ENCODE measurements at places on chromosomes 6 and 20. TPM values are rescaled to one million over a fixed set of nuclear protein-coding genes. Genes with fewer than 3 reads are reported as not detected.
A peak's percentile ranks its signal among the peaks of the same experiment; 100 is the strongest.

Gene SIRPG
- total RNA-seq: 3.4 TPM

DNA sequence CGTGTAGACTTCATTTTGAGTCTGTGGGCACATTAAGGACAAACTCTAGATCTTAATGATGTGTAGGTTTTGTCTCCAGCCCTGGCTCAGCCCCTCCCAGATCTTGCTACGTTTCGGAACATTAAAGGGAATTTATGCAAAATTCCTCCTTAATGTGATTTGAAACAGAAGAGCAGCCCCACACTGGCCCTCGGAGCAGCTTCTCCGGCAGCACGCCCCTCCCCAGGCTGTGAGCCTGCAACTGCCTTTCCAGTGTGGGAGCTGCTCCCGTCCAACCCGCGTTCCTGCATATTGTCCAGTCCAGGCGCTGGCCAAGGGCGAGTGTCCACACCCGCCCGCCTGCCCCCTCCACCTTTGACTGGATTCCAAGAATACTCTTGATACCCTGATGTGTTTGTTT, 257.2 kb downstream of the TAF4 start:
- peak; percentile 45 for DNase-seq

DNA sequence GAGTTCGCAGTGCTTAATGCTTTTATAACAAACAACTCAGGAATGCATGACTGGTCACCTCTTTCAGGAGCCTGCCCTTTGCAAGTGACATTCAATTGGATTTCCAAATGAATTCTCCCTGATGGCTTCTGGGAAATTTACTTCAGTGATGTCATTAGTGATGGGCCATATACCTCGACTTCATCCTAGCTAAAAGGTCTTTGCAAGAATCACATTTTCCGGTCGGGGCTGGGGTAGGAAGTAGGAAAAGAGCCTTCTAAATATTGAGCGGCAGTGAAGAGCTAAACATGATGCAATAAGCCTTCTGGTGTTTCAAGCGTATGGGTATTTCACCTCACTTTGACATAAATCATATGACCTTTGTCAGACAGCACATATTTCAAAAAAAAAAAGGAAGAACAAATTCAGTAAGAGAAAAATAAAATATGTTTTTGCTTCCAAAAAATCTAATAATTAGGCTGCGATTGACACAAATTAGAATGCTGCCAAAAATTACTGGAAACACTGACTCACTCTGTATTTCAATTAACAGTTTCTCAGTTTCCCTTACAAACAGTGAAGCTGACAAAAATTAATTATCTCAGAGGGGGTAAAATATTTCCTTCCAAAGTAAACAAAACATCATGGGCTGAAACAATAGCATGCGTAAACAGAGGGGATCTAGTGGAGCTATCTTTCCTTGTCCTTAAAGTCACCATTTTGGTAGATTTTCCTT, 39.8 kb downstream of the ADTRP start:
- DNase-seq: no peak

GRCh38 chr20:57218489-57218888, 48.0 kb downstream of the BMP7 start:
- DNase-seq: no peak

- DNase-seq: no peak
Measured at GRCh38 chr6:63897459-63897858, 261.9 kb downstream of the PHF3 start.

DNA sequence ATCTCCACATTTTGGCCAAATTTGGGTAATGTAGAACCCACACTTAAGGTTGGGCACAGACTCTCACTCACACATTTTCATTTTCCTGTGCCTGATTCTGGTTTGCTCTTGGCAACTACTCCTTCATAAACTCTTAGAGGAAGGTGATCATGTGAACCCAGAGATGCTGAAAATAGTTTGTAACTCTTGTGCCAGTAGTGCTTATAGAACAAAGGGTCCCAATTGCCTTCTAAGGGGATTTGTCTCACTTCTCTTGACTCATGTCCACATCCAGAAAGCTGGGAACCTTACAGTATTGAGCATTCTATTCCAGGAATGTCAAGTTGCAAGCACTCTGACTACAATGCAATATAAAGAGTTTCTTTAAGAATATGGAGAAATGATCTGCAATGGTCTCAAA, 62.0 kb upstream of the TASP1 start:
- DNase-seq: no peak

DNA sequence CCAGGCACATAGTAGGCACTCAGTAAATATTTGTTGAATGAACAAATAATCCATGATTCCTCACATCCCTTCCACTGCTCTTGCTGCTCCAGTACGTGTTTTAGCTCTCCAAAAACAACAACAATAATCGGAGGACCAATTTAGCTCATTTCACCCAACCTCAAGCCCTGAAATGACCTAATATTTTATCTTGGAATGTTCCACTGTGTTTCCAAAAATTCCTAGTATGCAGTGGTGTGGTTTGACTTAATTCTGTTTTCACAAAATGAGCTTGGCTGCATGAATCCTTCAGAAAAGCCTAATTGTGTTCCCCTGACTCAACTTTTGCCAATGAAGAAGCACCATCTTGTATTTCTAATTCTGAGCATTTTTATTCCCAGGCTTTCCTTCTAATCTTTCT, 168.0 kb upstream of the PHACTR1 start:
- no peak for DNase-seq

DNA sequence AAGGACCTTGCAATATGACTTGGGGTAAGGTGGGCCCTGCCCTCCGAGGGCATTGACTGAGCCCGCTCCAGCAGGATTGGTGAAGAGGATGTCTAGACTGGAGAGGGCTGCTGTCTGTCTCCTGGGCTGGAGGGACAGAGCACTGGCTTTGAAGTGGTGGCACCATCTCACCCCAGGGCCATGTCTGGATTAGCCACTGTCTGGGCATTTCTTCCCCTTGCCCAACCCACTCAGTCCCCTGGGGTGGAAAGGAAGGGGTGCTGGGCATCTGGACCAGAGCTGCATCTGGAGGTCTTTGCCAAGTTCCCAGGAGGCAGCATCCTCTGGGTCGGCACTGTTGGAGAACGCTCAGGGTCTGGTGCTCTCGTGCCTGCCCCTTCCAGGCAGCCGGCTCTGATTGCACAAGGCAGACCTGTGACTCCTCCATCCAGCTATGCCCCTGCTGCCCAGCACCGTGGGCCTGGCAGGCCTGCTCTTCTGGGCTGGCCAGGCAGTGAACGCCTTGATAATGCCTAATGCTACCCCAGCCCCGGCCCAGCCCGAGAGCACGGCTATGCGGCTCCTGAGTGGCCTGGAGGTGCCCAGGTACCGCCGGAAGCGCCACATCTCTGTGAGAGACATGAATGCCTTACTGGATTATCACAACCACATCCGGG, at the start of gene R3HDML:
R3HDML (plus strand) TSS at position 319 of the 656 bp plus-strand sequence; CDS start at position 434, 115 bp downstream.
- DNase-seq: no peak

DNA sequence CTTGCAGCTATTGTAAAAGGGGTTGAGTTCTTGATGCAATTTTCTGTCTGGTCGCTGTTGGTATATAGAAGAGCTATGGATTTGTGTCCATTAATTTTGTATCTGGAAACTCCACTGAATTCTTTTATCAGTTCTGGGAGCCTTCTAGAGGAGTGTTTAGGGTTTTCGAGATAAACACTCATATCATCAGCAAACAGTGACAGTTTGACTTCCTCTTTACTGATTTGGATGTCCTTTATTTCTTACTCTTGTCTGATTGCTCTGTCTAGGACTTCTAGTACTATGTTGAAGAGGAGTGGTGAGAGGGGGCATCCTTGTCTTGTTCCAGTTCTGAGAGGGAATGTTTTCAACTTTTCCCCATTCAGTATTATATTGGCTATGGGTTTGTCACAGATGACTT, 120.8 kb upstream of the SSTR4 start:
- no peak for DNase-seq

GRCh38 chr6:159772196-159772595, 10.4 kb downstream of the ACAT2 start:
- DNase-seq: no peak

DNA sequence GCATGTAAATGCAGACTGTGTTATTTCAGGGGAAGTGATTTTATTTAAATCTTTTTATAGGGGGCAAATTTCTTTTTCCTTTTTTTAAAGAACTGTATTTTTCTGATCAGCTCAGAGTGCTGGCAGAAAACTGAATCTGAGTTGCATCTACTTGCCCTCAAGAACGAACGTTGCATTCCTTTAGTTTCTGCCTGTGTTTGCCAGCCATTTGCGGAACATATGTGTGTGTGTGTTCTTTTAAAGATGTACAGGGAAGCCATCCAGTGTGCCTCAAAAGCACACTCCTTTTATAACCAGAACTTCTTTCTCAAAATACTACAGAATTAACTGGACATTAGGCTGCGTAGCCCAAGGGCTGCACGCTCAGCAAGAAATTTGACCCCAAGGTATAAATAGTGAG, 25.8 kb upstream of the INSM1 start:
- no peak for DNase-seq

DNA sequence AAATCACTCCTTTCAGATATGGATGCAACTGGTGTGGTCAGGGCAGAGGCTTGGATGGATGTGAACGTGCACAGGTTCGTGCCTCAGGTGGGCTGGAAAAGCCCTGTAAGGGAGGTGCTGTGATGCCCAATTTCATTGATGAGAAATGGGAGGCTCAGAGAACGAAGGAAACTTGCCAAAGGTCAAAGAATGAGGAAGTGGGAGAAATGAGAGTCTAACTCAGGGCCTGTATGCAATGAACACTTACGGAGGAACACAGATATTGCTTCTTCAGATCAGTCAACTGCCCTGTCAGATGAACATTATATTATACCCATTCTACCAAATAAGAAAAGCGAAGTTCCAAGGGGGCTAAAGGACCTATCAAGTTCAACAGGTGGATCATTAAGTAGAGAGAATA, 134.7 kb downstream of the RCAN2 start:
- DNase-seq: no peak

- DNase-seq: peak; percentile 67
Measured at GRCh38 chr6:30800871-30801270, 56.5 kb upstream of the IER3 start.

GRCh38 chr6:7154341-7155139, 46.8 kb downstream of the RREB1 start:
- no peak for DNase-seq

DNA sequence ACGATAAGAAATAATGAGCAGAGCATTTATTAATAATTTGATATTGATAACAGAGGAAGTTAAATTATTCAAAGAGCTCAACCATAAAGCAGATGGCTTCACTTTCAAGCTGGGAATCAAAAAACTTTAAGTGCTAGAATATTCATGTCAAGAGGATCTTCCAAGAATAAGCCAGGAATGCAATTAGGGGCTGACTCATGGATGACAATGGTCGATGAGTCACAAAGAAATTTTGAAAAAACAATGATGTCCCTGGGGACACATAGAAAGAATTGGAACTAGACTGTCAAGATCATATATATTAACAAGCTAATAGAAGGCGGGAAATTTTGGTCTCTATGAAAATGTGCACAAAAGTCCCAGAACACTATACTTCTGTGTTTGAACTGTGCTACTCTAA, 304.1 kb downstream of the LAMA2 start:
- no peak for DNase-seq

DNA sequence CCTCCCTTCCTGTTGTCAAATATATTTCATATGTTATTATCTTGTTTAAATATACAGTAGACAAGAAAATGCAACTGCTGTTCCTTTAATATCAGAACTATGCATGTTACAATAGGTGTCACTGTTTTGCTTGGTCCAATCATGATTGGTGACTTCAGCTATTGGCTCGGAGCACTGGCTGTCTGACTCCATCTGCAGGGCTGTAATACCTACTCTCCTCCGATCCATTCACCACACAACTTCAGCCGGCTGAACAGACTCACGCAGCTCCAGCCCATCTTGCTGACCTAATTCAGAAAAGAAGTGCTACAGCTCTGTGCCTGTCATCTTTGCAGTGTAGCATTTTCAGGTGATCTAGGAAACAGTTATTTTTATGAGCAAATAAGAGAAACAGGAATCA, at the start of gene BTBD3:
BTBD3 (plus strand) TSS at position 231 of the 400 bp plus-strand sequence. CDS start 383 bp downstream, outside the sequence.
- peak; percentile 59 for DNase-seq

DNA sequence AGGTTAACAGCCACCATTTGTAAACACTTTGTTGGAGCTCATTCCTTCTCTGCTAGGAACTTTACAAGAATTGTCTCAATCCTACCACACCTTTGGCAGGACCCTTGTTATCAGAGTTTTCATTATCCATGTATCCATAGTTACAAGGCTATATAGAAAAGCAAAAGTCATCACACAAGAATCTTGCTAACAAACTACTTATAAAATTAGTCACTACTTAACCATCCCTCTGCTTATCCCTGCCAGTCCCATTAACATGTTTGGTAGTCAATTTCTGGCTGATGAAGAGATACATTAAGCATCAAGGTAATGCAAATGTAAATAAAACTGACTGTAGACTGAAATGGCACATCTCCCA, 10.4 kb downstream of the ZSWIM3 start:
- no peak for DNase-seq

GRCh38 chr6:139485742-139486475, 111.5 kb upstream of the CITED2 start:
- DNase-seq: peak; percentile 42

- no peak for DNase-seq
Measured at GRCh38 chr20:36745234-36745926, 510 bp downstream of the NDRG3 start.

DNA sequence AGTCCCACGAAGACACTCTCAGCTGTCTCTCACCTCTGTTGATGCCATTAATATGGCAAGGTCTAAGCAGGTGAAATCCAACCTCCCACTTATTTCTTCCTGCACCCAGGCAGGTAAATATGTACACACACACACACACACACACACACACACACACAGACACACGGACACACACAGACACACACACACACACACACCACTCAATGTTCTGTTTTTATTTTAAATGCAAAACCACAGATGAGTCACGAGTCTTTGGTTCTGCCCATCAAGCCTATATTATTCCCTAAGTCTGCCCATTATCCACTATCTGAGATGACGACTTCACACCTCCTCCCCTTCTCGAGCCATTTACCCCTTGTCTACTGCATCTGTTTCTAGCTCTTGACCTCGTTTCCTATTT, 344.7 kb downstream of the CDH26 start:
- no peak for DNase-seq

DNA sequence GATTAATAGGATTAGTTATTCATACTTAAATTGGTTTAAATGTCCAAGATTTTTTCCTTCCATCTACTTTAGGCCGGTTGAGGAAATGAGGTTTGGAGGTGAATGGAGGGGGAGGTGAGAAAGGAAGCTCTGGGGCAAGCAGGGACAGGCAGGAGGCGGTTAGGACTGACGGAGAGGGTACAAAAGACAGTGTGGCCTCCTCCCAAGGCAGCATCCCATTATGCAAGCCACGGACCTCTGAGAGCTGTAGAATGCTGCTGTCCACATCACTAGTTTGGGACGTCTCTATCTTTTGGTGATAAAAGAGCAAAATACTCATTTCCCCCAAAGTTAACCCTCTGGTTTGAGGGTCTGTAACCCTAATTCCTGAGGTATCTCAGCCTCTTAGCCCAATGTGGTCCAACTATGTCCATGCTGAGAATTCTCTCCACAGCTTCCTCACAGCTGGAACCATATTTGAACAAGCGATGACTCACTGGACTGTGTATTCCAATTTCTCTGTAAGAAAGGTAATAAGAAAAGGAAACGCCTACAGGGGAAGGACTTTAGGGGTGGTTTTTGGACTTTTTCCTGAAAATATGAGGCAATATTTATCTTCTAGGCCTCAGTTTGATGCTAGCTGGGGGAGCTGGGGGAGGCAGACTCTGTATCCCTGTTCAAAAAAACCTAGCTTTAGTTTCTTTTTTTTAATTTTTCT, 172.2 kb downstream of the TFAP2B start:
- DNase-seq: no peak

Data from umbilical cord (tissue), 2 donors.